ENCODE measurements at places on chromosomes 5 and 9. TPM values are rescaled to one million over a fixed set of nuclear protein-coding genes. Genes with fewer than 3 reads are reported as not detected.

SPINK5 gene
- 1.3 TPM for polyA plus RNA-seq

MYOZ3 gene
- polyA plus RNA-seq, result 3.3 TPM

LHFPL2 gene
- 5.6 TPM for polyA plus RNA-seq

FAT2 gene
- polyA plus RNA-seq, result under 0.01 TPM

LHX3 gene
- polyA plus RNA-seq, result not detected

PNPLA7 gene
- polyA plus RNA-seq, result 5.5 TPM

IGIP gene
- polyA plus RNA-seq, result 9.8 TPM

ANKRD55 gene
- 0.09 TPM for polyA plus RNA-seq

FOXD4 gene
- polyA plus RNA-seq, result 0.14 TPM

CDH9 gene
- polyA plus RNA-seq, result not detected

SPINK1 gene
- polyA plus RNA-seq, result 0.38 TPM

ZDHHC11B gene
- polyA plus RNA-seq, result 6.6 TPM

CDX1 gene
- polyA plus RNA-seq, result 0.09 TPM

PTGDS gene
- polyA plus RNA-seq, result 6,981 TPM

NUTM2F gene
- not detected for polyA plus RNA-seq

SPAAR gene
- 8.7 TPM for polyA plus RNA-seq

DAB2 gene
- polyA plus RNA-seq, result 6.5 TPM

GARNL3 gene
- 9.1 TPM for polyA plus RNA-seq

TAF1L gene
- polyA plus RNA-seq, result not detected

FOXD4L3 gene
- 0.05 TPM for polyA plus RNA-seq

P4HA2 gene
- 51.9 TPM for polyA plus RNA-seq

FGFR4 gene
- 1.5 TPM for polyA plus RNA-seq

LRRC70 gene
- polyA plus RNA-seq, result 3.8 TPM

DAPK1 gene
- polyA plus RNA-seq, result 5.2 TPM

HAVCR2 gene
- 1.8 TPM for polyA plus RNA-seq

ZNF474 gene
- not detected for polyA plus RNA-seq

DNAI1 gene
- polyA plus RNA-seq, result 0.16 TPM

GADD45G gene
- polyA plus RNA-seq, result 157 TPM

ZFAND5 gene
- 185 TPM for polyA plus RNA-seq

MARCOL gene
- polyA plus RNA-seq, result not detected

OGN gene
- polyA plus RNA-seq, result 18.6 TPM

SPINK4 gene
- not detected for polyA plus RNA-seq

ALDH7A1 gene
- polyA plus RNA-seq, result 31.6 TPM

NR5A1 gene
- polyA plus RNA-seq, result not detected

GFRA3 gene
- 2.5 TPM for polyA plus RNA-seq

MLLT3 gene
- polyA plus RNA-seq, result 7.5 TPM

NIPBL gene
- polyA plus RNA-seq, result 15.0 TPM

ZNF618 gene
- polyA plus RNA-seq, result 1.4 TPM

F2RL1 gene
- 0.68 TPM for polyA plus RNA-seq

ADAMTS12 gene
- 0.54 TPM for polyA plus RNA-seq

C9orf50 gene
- polyA plus RNA-seq, result not detected

MTMR12 gene
- 6.2 TPM for polyA plus RNA-seq

PCDHA3 gene
- polyA plus RNA-seq, result 0.07 TPM

GRXCR2 gene
- 1.1 TPM for polyA plus RNA-seq

LCN9 gene
- not detected for polyA plus RNA-seq
